ENCODE measurements at places on chromosomes 12 and 14.

DNA sequence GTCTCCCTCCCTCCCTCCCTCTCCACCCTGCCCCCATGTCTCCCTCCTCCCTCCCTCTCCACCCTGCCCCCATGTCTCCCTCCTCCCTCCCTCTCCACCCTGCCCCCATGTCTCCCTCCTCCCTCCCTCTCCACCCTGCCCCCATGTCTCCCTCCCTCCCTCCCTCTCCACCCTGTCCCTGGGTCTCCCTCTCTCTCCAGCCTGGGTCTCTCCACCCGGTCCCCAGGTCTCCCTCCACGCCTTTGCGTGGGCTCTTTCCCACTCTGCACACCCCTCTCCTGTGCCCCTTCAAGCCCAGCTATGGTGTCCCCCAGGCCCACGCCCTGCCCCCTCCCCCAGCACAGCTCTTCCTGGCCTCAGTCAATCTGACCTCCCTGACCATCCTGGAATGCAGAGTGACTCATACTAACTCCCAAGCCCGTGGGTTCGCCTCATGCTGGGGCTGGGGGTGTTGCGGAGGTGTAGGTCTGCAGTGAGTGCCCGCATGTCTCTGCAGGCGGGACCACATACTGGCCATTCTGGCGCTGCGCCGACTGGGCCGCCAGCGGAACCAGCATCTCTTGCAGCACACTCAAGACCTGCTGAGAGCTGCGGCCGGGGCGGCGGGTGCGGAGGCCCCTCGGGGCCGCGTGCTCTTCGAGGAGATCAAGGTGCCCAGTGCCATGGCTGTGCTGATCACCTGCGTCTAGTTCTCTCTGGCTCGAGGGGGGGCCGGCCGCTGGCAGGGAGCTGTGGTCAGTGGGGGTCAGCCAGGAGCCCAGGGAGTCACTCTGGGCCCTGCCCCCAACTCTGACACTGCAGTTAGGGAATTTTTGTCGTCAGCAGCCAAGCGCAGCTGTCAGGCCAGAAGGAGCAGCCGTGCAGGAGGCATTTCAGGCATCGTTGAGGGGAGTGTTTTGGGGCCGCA, 13.5 kb upstream of the TNFAIP2 start:
- DNase-seq = no peak

DNA sequence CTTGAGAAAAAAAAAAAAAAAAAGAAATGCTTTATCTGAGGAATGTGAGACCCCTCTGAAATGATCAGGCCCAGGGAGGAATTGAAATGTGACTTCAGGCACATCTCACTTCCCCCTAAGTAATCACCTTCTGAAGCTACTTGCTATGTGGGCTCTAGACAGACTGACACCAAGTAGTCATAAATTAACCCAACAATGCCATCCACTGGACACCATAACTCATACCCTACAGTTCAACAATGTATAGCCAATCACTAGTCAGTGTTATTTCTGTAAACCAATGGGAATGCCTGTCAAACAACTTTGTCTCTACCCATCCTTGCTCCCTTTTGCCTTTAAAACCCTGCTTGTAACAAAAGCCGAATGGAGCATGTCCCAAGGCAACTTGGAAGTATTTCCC, 182.7 kb upstream of the TMPO start:
- no peak for DNase-seq

DNA sequence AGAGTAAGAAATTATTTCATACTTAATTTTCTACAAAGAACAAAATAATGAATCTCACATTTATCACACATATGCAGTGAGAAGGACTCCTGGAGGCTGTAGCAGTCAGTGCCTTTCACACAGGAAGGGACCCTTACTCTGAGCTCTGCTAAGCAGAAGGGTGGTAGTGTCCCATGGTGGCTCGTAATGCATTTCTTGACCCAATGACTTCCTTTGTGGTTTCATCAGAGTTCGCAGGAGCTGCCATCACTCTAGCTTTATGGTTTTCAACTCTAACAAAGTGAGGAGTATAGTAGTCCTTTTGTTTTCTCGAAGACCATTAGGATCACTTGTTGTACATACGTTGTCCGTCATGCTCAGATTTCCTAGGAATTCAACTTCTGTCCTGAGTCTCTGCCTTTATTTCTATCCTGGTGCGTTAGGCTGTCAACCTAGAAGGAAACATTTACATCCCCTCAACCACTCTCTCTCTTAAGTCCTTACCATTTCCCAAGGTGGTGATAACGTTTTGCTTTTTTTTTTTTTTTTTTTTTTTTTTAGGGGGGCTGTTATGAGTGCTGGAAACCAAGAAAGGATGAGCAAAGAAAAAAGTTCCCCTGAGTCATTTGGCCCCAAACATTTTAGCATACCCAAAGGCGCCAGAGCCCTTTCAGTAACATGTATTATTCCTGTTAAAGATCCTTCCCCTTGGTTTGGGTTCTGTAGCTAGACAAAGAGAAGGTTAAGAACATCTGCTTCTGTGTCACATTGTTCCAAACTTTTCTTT, 37.2 kb downstream of the GABARAPL1 start:
- no peak for DNase-seq

GRCh38 chr12:31890295-31891285, 68.6 kb upstream of the RESF1 start:
- DNase-seq = no peak

DNA sequence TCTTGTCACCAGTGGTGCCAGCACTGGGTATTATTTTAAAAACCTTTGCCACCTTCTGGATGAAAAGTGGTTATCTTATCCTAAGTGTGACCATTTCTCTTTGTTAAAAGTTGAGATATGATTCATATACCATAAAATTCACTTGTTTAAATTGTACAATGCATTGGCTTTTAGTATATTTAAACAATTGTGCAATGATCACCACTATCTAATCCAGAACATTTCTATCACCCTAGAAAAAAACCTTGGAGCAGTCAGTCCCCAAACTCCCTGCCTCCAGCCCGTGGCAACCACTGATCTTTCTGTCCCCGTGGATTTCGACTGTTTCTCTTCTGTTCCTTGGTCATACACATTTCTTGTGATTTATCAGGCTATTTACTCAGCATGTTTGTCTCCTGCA, 28.3 kb downstream of the SH2B3 start:
- DNase-seq = no peak

DNA sequence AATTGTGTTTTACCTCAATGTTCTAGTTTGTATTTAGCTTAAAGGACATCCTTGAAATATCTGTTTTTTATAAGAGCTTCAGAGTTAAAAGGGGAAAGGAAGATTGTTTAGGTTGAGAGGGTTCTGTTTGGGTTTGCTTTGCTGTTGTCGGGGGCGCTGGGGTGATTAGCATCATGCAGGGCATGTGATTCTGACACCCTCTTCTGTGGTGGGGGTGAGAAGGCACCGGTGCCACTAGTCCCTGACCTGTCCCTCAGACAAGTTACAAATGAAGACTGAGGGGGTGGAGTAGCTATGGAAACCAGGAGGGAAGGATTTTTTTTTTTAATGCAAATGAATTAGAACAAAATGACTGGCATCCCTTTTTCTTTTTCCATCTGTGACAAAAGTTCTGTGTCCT, 291.3 kb downstream of the RPAP3 start:
- no peak for DNase-seq

- DNase-seq = no peak
Observed at GRCh38 chr12:89047856-89048418, 304.4 kb downstream of the DUSP6 start.

DNA sequence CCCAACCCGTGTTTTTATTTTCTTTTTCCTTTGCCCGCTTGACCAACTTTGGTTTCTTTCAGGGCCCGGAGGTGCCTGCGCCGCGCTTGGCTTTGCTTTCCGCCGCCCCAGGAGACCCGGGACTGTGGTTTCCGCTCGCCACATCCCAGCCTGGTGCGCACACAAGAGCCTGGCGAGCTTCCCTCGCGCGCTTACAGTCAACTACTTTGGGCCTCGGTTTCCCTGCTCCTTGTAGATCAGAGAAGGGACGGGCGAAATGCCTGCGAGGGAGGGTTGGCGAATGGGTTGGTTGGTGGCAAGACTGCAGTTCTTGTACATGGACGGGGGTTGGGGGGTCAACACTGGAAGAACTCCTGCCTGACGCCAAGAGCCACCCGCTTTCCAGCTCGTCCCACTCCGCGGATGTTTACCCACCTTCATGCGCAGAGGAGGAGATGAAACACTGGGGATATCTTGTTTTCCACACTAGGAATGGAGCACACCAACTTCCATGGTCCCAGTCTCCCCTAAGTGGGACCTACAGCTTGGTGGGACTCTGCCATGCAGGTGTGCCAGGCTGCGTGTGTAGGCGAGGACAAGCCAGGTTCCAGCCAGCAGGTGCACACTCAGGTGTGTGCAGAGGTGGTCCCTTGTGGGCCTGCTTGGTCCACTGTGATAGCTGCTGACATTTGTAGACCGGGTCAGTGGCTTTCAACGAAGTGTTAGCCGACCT, 16.6 kb upstream of the TBX3 start:
- no peak for DNase-seq

DNA sequence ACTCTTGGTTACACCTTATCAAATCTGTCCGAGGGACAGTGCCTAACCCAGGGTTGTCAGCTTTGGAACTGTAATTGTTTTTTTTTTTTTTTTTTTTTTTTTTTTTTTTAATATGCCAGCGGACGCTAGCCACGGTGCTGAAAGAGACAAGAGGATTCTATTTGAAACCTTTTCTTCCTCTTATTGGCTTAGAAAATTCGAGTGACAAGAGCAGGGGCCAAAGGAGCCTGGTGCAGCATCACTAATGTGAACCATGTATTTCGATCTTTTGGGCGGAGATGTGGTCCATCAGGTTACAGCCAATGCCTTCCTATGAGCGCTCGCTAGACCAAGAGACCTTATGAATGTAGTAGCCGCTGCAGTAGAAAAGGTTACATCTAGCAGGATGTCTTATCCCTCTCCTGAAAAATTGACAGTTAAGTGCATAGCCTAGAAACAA, 922 bp downstream of the PTPRR start:
- no peak for DNase-seq

DNA sequence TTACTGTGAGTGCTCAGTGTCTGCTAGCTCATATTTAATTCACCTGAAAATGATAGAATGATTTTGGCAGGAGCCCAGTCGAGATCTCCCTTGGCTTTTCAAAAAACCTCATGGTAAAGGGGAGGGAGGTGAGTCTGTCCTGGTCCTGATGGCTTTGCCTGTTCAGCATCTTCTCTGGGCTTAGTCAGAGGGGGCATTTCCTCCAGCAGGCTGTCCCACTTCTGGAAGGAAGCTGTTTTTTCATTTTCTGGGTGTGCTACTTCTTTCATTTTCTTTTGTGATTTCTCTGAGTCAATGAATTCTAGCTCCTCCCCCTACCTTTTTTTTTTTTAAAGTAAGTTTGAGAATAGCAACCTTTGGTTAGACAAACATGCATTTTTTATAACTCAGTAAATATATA, 58.8 kb downstream of the TMX1 start:
- DNase-seq = no peak

DNA sequence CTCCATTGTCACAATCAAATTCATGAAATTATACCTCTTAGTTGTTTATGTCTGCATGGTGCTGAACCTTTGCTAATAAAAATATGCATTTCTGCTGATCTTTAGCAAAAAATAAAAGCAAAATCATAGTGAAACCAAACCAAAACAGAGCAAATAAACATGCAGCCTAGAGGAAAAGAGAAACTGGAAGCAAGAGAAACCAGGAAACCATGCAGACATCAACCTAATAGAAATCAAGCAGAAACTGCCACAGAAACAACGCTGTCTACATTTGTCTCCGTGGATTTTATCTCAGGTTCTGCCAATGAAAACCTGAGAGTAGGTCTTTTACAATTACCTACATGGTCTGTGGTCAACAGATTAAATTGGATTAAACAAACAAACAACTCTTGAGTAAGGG, 173.7 kb downstream of the SYT10 start:
- no peak for DNase-seq

GRCh38 chr12:78824918-78825317, 39.7 kb upstream of the SYT1 start:
- no peak for DNase-seq

GRCh38 chr12:131042834-131043245, 89.1 kb downstream of the ADGRD1 start:
- DNase-seq = no peak

DNA sequence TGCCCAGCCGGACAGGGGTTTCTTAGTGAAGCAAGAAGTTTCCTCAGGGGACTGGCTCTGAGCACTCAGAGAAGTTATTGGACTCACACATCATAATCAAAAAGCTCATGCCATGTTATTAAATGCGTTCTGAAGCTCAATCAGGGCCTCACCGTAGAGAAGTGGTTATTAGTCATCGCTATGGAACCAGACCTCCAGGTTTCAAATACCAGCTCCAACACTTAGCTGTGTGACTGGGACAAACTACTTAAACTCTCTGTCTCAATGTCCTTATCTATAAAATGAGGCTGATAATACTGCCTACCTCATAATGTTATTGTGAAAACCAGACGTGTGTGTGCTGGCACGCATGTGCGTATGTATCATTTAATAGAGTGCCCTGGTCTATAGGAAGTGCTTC, 7.3 kb downstream of the STAT6 start:
- no peak for DNase-seq

DNA sequence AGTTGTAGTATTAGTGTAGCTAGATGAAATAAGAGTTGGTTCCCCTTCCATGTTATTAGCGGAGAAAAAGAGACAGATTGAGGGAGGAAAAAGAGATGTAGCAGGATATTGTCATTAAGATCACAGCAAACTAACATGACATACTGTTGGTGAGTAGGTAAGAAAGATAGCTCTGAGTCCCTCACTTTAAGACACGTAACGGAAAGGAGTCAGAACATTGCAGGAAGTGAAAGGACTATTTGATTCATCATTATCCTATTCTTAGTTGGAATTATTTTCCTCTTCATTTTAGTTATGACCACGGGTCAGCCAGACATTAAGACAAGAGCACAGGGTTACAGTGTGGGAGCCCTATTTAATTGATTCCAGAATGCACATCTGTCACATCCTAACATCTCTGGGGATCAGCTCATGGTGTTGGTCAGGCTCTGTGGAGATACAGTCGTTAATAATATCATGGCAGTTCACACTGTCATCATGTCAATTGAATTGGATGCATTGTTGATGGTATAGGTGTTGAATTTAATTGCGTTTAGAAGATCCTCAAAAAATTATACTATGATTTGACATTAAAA, 55.0 kb downstream of the TMX1 start:
- no peak for DNase-seq

DNA sequence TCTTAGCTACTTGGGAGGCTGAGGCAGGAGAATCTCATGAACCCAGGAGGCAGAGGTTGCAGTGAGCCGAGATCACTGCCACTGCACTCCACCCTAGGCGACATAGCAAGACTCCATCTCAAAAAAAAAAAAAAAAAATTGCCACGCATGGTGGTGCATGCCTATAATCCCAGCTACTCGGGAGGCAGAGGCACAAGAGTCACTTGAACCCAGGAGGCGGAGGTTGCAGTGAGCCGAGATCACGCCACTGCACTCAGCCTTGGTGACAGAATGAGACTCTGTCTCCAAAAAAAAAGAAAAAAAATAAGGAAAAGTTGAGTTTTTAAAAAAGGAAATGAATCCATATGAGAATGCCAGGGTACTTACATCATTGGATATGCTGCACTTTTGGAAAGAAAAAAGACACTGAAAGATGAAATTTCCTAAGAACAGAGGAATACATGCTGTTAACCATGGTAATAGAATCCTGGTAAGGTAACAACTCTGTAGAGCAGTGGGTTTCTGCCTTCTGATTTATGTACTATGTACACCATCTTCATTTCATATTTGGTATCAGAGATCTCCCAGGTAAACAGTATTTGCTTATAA, 222.7 kb downstream of the ERC1 start:
- no peak for DNase-seq

Measured in stimulated activated CD8-positive, alpha-beta memory T cell treated with anti-CD3 and anti-CD28 coated beads, Interleukin-7, amount 100 ng/mL, for 48 hours (primary cell).